ENCODE measurements at places on chromosomes 7 and 10.

- no peak for DNase-seq
These were observed 68.4 kb downstream of the ABCC2 start for GRCh38 chr10:99850767-99851340.

DNA sequence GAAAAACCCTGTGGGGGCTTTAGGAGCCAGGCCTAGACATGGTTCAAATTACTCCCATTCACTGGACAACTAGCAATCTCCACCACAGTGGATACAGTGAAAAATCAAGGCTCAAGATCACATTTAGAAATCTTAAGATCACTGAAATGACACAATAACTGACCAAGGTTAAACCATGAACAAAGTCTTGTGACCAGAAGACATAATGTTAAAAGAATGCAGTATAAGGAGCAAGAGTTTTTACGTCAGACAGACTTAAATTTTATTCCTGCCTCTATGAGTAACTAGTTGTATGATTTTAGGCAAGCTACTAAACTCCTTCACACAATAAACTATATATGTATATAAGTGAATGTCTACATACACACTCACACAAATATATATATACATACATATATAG is 68.5 kb downstream of the MICU1 start:
- DNase-seq = no peak

GRCh38 chr10:96767611-96768010 is 47.3 kb upstream of the PIK3AP1 start:
- no peak for DNase-seq

DNA sequence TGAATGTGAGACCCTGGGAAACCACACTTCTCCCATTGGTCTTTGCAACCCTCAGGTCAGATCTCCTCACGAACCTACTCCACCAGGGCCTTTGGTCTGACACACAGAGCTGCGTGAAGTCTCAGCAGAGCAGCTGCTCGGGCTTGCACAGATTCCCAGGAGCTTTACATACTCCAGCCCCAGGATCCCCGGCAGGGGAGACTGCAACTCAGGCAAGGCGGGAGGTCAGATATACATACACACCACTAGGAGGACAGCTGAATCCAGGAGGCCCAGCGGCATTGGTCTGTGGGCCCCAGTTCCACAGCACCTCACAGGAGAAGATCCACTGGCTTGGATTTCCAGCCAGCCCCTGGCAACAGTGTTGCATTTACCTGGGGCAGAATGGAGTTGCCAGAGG is 239.2 kb downstream of the GPAM start:
- no peak for DNase-seq

GRCh38 chr10:101660256-101660655 is 34.7 kb downstream of the FBXW4 start:
- no peak for DNase-seq

- DNase-seq = no peak
These were observed 63.5 kb downstream of the RABGEF1 start for GRCh38 chr7:66804001-66804400.

- DNase-seq = no peak
These were observed 57.6 kb downstream of the RNLS start for GRCh38 chr10:88525371-88526069.

DNA sequence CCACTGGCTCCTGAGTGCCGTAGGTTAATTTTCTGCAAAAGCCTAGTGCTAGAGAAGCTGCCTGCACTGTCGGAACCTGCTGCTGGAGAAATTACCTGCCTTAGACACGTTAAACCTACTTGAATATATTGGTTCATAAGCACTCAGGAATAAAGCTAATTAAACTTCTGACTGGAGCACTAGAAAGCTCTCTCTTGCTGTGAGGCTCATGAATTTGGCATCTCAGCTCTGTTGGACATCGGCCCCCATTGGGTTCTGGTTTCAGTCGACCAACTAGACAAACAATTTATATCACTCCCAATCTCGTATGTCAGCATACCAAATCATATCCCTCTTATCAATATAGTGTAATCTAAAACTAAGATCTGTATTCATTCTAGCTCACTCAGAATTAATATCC is 52.4 kb upstream of the SEMA3C start:
- DNase-seq = no peak

- DNase-seq = no peak
These were observed 20.3 kb downstream of the UROS start for GRCh38 chr10:125802739-125803138.

- no peak for DNase-seq
These were observed 23.2 kb upstream of the ELAPOR2 start for GRCh38 chr7:87082675-87083074.
